ENCODE measurements at places on chromosomes 12 and 14. TPM values are rescaled to one million over a fixed set of nuclear protein-coding genes. Genes with fewer than 3 reads are reported as not detected.

NPFF gene
- not detected for total RNA-seq

GLIPR1L2 gene
- 0.41 TPM for total RNA-seq

DNA sequence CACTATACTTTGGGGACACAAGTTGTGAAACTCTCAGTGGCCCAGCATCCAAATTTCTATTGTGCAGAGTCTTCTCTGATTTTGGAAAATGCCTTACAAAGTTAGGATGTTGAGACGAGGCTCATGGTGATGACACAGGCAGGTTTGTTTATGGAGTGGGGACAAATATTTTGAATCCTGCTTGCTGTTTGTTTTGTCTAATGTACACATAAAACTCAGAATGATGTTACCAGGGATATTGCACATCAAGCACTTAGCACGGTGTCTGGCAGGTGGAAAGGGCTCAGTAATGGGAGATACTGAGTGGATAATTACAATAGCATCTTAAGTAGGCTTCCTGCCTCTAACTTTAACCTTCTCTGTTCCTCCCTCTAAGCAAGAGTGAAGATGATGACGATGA lies 628.9 kb upstream of the TBX3 start:
- no peak for DNase-seq

GRCh38 chr12:91866566-91866965 lies 279.1 kb downstream of the BTG1 start:
- no peak for DNase-seq

DNA sequence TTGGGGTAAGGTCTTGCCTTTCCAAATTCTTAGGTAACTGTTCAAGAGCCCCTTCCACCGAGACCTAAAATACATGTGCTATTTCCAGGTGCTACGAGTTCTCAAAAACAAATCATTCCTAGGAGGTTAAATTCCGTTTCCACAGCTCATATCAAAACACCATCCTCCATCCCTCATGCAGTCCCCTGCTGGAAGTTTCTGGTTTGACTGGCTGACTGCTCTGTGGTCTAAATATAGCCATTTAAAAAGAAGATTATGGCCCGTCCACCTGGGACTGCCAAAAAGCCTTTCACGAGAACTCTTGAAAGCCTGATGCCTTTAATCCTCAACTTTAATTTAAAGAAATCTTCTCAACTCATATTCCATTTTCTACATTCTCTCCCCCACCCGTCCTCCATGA lies 201.5 kb upstream of the MYL2 start:
- DNase-seq: no peak

DNA sequence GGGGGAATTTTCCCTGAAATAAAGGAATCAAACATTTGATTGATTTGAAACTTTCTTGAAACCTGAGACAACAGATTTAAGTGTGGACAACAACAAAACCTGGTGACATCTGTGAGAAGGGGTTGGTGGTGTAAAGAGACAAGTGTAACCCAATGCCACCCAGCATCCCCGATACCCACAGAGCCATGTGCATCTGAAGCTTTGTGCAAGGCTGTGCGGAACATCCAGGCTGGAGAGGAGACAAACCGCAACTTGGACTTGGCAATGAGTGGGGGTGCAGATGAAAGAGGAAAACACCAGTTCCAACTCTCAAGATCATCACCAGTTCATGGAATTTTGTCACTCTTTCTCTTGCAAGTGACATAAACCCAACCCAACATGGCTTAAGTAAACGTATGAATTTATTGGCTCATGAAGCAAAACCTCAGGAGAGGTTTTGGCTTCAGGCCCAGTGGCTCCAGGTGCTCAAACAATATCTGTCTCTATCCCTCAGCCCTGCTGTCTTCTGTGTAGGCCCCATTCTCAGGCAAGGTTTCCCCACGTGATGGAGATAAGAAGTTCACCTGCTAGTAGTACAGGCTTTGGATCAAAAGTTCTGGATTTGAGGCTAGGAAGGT lies 55.2 kb upstream of the NTF3 start:
- DNase-seq: no peak

DNA sequence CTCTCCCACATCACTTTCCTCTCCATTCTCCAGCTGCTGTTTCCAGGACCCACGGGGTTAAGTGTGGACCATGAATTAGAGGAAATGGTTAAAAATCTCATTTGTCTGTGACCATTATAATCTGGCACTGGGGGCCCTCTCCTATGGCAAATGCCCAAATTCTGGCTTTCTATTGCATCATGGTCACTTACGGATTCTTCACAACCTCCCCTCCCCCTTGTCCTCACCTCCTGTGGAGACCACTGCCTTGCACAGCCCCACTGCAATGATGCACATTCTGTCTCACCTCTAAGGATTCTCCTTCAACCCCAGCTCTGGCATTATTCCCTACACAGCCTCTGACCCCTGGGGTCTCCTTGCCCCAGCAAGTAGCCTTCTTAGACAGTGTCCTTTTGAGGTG lies 18.9 kb downstream of the BCAT1 start:
- DNase-seq: no peak

DNA sequence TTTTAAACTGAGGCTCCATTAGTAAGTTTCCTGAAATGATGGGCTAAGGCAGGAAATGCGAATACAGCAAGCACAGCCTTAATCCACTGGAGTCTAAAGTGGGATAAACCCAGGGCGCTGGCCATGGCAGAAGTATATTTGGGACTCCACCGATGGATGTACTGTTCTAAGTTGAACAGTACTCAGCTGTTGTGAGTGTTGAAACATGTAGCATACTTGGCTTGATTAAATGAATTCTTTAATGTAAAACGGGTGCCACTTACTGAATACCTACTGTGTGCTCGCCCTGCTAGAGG lies 996 bp downstream of the SSPN start:
- DNase-seq: no peak

DNA sequence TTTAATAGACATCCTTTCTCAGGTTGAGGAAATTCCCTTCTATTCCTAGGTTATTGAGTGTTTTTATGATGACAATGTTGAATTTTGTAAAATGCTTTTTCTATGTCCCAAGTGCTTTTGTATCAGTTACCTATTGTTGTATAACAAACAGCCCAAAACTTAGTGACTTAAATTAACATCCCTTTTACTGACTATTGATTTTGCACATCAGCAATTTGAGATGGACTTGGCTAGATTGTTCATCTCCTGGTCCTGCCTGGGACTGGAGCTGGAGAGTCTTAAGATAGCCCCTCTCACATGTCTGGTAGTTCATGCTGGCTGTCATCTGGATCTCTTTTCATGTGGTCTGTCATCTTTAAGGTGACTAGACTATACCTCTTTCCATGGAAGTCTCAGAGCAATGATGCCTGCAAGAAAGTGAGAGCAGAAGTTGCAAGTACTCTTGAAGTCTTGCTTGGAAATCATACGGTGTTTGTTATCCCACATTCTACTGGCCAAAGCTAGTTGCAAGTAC lies 132.6 kb downstream of the RPAP3 start:
- DNase-seq: no peak

- DNase-seq: no peak
Observed at GRCh38 chr14:101132051-101132571, 228.6 kb upstream of the RTL1 start.

All from foreskin keratinocyte (primary cell).